ENCODE measurements at places on chromosomes 1 and 21. TPM values are rescaled to one million over a fixed set of nuclear protein-coding genes. Genes with fewer than 3 reads are reported as not detected.

Gene TDRD10
- not detected for total RNA-seq

Gene BGLAP
- not detected for total RNA-seq

Gene LCE1F
- not detected for total RNA-seq

DNA sequence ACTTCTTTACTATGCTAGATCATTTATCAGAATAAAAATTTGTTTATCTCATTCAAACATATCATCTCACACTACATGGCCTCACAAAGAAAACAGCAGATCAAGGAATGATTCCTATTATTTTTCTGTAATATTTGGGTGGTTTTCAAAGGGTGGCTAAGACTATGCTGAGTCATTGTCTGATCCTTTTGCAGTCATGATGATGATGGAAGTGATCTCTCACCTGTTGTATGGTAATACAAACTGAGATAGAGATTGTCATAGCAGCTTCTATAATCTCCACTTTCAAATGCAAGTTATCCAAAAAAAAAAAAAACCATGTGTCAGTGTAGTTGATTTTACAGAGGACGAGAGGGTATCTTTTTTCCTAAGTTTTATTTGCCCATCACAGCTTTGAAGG is 37.2 kb upstream of the GBP5 start:
- no peak for DNase-seq

- DNase-seq: no peak
Measured at GRCh38 chr1:35773711-35774110, 3.9 kb upstream of the CLSPN start.

DNA sequence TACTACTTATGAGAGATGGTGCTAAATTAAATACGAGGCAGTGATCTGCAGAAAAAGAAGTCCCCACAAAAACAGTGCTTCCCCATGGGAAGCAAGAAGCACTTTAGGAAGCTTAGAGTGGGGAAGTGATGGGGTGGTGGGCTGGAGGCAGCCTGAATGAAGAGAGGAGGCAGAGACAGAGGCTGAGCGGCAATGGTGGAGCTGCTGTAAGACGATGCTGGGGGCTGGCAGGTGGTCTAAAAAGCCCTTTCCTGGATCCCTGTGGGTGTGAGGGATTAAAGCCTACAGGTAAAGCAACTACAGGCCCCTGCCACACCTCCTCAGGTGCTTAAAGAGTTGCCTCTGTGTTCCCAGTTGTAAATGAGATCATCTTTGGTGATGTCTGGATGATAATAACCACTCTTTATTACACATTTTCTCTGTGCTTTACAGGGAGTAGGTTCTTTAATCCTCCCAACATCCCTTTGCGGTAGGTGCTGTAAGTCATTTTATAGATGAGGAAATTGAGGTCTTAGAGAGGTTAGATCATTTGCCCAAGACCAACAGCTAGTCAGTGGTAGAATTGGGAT is 39.2 kb downstream of the CNN3 start:
- no peak for DNase-seq

Measured in glutamatergic neuron (in vitro differentiated cells).